Left ventricle myocardium superior (tissue), 1 donor: ENCODE measurements at places on chromosomes 7 and 10.

DNA sequence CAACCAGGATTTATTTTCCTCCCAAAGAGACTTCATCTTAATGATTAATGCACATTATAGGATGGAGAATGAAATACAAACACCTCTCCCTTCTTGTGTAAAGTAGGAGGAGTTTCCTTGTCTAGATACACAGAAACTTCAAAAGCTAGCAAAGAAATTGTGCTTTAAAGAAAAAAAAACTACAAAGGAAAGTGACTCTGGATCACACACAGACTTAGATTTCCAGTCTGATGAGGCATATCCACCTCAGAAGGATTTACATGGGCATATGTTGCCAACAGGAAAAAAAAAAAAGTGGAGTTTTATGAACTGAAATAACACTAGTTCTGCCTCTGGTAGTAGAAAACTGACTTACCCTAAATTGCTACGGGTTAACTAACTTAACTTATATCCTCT is 449.6 kb downstream of the KCNMA1 start:
- DNase-seq = no peak

DNA sequence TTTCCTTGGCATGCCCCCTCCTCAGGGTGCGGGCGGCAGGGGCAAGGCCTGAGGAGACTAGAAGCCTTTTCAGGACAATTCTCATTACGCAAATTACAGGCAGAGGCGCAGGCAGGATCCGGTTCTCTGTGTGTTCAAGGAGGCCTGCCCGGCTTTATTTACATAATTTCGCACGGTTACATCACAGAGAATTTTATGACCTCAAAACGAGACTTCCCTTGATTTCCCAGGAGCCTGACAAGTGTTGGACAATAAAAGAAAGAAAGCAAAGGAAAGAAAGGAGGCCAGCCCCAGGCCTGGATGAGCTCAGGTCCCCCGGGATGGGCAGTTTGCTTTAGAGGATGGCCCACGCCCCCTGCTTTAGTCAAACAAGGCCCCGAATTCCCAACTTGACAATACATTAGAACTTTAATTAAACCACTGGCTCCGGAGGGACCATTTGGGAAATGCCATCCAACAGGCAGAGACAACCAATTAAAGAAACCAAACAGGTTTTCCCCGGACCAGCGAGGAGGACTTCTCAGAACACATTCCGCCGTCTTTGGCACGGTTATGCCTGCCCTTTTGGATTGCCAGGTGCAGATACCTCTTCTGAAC is 2.9 kb downstream of the MNX1 start:
- no peak for DNase-seq

DNA sequence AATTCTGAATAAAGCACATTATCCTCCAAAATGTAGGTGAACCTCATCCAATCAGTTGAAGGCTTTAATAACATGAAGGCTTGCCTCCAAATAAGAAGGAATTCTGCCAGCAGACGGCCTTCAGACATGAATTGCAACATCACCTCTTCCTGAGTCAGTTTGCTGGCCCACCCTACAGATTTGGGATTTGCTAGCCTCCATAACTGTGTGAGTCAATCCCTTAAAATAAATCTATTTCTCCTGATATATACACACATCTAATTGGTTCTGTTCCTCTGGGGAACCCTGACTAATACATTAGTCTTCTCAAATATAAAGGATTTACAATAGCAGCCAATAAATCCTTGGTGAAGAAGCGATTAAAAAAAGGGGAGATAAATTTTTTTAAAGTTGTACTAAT is 34.8 kb upstream of the OSBPL3 start:
- no peak for DNase-seq

- no peak for DNase-seq
These were observed 116.9 kb upstream of the ADARB2 start for GRCh38 chr10:1854271-1854670.

DNA sequence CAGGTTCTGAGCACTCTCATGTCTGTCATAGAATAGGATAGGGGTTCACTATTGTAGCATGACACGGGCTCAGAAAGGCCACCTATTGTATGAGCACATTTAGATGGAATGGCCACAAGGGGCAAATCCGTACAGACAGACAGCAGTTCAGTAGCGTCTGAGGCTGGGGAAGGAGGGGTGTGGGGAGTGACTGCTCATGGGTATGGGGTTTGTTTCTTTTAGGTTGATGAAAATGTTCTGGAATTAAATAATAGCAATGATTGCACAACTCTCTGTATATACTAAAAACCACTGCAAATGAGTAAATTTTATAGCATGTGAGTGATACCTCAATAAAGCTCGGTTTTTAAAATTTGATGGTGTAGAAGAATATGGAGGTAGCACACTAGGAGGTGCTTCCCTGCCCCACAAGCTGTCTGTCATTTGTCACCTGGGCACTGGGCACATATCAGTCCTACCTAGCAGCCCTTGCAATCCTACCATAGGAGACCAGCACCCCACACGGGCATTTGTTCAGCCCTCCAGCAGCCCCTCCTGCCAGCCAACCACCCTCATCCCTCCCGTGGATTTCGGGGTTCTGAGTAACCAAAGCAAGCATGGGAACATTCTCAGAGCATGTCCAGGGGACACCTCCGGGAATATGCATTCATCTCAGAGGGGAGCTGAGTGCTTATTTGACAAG is 35.2 kb downstream of the KCNMA1 start:
- DNase-seq = no peak

DNA sequence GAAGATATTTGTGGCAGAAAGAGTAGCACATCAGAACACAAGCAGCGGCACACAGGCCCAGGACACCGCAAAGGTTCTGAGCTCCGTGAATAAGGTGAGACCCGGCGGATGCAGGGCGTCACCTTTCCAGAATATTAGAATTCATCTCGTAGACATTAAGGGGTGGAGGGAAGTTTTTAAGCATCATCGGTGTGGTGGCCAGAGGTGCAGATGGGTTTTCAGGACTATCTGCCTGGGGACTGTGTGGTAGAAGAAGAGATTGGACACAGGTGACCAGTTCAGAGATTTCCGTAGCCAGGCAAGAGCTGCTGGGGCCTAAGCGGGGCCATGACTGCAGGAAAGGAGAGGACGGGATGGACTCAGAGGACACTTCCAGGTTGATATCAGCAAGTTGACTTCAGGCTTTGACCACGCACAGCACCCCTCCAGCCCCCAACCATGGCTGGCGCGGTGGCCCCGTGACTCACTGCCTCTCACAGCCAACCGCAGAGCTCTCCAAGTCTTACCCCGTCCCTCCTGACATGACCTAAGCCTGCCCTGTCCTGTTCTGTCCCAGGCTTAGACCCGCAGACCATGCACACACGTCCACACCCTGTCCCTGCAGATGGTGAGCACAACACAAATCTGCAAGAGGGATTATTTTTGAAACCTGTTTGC is 97.2 kb downstream of the OAT start:
- DNase-seq = no peak

GRCh38 chr7:31775556-31775955 is 88.5 kb downstream of the PPP1R17 start:
- no peak for DNase-seq

GRCh38 chr7:148540041-148540738 is 50.4 kb upstream of the C7orf33 start:
- peak; percentile 74 for DNase-seq

GRCh38 chr7:35866186-35866585 is 65.3 kb downstream of the SEPTIN7 start:
- DNase-seq = no peak

DNA sequence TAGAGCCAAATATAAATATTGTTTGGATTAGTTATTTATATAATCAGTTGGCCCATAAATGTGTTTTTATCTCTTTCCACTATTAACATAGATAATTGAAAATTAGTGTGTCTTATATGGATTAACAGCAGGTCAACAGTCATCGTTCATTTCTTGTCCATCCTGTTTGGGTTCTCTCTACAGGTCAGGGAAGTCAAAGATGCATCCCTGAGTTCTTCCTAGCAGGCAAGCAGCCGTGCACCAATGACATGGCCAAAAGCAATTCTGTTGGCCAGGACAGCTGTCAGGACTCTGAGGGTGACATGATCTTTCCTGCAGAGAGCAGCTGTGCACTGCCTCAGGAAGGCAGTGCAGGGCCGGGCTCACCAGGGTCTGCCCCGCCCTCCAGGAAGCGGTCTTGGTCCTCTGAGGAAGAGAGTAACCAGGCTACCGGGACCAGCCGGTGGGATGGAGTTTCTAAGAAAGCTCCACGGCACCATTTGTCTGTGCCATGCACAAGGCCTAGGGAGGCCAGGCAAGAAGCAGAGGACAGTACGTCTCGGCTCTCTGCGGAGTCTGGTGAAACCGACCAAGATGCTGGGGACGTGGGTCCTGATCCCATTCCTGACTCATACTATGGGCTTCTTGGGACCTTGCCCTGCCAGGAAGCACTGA is 15.9 kb downstream of the FBH1 start:
- DNase-seq = peak; percentile 71

DNA sequence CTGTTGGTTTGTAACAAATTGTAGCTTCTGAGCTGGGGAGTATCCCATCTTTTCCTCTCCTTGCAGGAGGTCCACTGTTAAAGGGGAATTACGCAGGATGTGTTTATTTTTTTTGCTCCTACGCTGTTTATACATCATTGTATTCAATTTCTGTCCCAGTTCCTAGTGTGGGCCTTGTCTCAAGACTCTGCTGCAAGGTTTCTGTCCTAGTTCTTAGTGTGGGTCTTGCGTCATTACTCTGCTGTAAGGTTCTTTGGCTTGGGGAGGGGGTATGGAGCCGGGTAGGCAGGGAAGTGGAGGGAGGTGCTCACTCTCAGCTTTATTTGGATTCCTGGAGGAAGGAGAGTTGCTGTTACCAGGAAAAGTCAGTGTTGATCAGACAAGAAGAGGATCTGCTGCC is 64.0 kb upstream of the TRIM8 start:
- DNase-seq = no peak

DNA sequence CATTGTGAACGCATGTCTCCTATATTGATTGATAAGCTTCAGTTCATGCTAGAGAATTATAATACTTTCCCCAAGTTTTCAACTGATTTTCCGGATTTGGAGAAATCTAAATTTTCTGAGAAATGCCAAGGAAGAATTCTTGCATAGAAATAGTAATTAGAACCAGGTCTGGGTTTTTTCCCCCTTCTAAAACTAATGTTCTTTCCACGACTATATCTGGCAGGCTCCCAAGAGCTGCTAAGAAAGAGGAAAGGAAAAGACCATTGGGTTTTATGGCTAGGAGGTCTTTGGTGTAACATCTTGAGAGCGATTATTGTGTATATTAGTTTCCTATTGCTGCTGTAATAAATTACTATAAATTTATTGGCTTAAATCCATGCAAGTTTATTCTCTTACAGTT is 71.8 kb upstream of the CACNB2 start:
- DNase-seq = no peak

DNA sequence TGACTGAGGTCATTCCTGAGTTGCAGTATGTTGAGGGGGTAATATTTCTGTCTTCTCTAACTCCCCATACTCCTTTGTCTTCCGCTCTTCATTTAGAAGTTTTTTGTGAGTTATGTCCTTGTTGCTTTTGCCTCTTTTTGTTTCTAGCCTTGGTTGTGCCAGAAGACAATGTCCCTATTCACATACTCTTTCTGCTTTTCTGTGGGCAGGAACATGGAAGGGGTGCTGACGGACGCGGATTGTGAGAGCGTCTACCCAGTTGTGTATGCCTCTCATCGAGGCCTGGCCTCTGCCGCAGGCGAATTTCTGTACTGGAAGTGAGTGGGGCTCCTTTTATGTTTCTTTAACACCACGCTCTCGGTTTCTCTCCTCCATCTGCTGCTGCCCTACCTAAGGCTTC is 20.5 kb downstream of the STAG3 start:
- DNase-seq = no peak

GRCh38 chr7:109545686-109546085 is 976.0 kb downstream of the DNAJB9 start:
- DNase-seq = no peak

- DNase-seq = no peak
These were observed 3.2 kb downstream of the INSIG1 start for GRCh38 chr7:155300641-155301452.

DNA sequence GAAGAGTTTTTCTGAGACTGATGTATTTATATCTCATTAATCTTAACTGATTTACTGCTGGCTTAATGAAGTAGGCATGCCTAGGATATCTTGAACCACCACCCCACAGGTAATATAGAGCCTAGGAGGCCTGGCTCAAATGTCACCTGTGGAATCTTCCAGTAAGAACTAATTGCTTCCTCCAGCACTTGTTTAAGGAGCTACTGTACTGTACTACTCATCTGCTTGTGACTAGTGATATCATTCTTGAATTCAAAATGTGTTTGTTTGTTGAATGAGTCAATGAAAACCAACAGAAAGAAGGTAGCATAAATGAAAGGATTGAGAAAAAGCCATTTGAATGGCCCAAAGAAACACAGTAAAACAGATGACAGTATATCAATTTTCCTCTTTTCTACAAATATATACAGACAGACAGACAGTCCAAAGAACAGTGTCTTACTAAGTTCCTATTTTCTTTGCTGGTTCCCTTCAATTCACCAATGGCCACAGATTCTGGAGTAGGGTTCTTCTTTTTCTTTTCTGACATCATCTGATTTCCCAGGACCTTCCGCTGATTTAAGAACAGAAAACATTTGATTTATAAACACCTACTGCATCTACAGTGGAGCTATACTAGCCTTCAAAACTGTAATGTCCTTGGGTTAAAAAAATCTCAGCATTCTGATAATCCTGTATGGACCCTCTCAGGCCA is 43.7 kb upstream of the SLIT1 start:
- no peak for DNase-seq

DNA sequence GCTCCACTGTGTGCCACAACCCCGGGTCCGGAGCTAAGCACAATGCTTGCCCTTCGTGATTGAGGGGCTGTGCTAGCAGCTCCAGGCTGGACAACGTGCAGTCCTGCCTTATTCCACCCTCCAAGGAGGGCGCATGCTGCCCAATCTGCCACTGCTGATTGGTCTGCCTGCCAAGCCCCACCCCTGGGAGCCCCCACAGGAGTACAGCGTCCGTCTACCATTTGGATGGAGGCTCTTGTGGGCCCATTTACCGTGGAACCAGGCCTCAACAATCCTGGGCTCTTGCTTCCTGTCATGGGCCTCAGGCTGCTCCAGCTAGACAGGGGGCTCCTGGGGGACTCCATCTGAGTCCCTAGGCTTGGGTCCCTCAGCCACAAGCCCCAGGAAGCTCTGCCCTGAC is 173.3 kb downstream of the SLIT1 start:
- no peak for DNase-seq

DNA sequence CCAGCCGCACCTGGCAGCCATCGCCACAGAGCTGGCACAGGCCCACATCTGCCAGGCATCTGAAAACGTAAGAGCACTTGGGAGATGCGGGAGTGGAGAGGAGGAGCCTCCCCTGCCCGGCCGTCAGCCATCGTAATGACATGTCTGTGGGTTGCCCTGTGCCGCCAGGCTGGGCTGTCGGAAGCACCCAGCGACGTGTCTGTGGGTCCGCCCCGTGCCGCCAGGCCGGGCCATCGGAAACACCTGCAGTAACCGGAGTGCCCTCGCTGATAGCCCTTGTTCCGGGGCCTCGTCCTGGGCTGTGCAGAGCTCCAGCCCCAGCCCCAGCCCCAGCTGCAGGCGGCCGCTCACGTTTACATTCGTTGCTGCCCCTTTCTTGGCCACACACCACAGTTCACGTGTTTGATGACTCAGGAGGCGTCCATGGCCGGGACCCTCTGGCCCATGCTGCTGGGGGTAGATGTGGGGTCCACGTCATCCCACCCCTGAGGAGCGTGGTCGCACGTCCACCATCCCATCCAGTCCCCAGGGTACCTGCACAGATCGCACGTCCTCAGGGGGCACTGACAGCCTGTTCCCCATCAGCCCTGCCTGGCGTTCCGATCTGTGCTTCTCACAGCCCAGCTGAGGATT is 30.0 kb upstream of the PRKAR1B start:
- DNase-seq = no peak

- DNase-seq = peak; percentile 74
These were observed 68.6 kb downstream of the CELF2 start for GRCh38 chr10:11086177-11086840.
